ENCODE measurements at places on chromosomes 7 and 10.

- no peak for DNase-seq
Measured at GRCh38 chr7:135617781-135618180, 44.5 kb upstream of the STMP1 start.

GRCh38 chr7:115844857-115845256 is 185.7 kb downstream of the TFEC start:
- no peak for DNase-seq

GRCh38 chr10:79349766-79350406 is 2.6 kb downstream of the PPIF start:
- DNase-seq: no peak

DNA sequence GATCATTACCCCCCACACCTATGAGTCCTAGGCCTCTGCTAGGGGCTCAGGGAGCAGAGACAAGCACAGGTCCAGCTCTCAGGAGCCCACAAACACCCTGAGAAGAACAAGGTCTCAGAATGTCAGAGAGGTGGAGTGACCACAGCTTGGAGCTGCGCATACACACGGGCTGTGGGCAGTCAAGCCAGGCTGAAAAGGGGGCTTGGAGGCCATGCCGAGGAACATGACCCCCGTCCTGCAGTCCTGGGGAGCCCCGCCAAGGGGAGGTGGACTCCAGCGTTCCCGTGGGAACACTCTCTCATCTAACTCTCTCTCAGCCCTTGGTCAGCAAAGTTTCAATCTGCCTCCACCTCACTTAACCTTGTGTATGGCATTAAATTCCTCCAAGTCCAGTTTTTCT is 7.8 kb upstream of the MMP21 start:
- no peak for DNase-seq

GRCh38 chr7:119561751-119562150 is 711.2 kb upstream of the KCND2 start:
- DNase-seq: no peak

- no peak for DNase-seq
Measured at GRCh38 chr10:4265964-4266363, 481.0 kb upstream of the KLF6 start.

DNA sequence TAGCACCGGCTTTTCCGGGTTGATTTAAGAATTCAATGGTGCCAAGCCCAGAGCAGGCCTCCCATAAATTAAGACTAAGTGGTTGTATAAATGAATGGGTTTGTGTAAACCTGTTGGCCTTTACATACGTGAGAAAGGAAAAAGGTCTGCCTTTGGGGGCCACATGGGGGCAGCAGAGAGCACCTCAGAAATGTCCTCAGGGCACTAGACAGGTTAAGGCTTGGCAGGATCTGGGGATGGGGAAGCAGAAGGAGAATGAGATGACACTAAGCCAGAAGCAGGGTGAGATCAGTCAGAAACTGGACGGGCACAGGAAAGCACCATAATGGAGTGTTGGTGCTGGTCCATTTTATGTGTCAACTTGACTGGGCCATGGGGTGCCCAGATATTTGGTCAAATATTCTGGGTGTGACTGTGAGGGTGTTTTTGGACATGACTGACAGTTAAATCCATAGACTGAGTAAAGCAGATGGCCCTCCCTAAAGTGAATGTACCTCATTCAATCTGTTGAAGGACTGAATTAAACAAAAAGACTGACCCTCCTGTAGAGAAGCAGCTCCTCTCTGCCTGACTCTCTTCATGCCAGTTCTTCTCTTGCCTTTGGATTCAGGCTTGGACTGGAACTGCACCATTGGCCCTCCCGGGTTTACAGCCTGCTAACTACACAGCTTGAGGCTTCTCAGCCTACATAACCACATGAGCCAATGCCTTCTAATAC is 58.9 kb downstream of the FRMPD2 start:
- DNase-seq: peak; percentile 80

DNA sequence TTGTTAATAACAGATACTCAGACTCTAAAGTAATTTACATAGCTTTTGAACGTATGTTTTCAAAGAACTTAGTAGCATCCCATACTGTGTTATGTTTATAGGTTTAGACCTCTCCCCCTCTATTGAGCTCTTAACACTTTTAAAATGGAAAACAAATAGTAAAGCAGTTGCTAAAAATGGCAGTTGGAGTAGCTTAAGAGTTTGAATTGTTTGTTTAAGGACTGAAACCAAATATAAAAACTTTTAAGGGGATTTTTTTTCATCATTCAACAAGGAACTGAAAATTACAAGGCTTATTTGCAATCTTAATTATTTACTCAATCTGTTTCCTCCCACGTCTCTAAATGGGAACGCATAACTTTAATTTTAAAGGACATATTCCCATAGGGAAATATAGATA is 1.6 kb upstream of the SPAG6 start:
- no peak for DNase-seq

- DNase-seq: peak; percentile 23
Measured at GRCh38 chr7:127536741-127537140, 48.7 kb downstream of the GCC1 start.

GRCh38 chr7:140435252-140435895 is 31.5 kb downstream of the RAB19 start:
- DNase-seq: no peak

DNA sequence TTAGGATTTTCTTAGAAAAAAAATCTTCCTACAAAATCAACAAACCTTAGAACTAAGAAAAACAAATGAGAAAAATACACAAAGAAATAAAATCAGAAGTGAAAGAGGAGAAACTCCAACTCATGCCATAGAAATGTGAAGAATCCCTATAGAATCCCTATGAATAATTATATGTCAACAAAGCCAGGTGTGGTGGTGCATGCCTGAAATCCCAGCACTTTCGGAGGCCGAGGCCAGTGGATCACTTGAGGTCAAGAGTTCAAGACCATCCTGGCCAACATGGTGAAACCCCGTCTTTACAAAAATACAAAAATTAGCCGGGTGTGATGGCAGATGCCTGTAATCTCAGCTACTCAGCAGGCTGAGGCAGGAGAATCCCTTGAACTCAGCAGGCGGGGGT is 27.1 kb downstream of the ACSM6 start:
- no peak for DNase-seq

DNA sequence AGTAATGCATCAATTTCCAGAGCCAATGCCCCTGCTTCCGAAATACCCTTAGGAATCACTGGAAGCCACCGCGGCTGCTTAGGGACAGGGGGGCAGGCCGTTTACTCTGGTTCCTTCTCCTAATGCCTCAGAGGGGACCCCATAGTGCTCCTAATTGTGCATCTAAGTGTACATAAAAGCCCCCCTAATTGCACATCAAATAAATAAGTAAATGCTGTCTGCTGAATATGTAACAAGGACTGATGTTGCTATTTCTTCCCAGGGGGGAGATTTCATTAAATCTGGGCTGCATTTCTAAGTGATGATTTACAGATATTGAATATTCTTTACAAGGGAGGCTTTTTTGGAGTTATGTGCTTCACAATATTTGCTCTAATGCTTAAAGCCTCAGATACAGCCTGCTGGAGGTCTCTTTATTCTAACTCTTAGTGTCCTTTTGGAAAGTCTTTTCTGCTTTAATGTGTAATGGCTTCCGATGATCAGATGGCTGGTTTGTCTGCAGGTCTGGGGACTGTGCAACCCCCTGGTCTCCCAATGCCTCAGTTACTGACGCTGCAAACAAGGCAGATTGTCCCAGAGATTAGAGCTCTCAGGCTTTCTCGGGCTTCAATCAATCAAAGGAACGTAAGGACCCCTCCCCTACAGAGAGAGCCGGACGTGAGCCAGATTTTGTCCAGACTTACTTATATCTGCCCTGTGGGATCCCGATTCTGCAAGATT is 143.0 kb downstream of the PRPF18 start:
- DNase-seq: no peak

DNA sequence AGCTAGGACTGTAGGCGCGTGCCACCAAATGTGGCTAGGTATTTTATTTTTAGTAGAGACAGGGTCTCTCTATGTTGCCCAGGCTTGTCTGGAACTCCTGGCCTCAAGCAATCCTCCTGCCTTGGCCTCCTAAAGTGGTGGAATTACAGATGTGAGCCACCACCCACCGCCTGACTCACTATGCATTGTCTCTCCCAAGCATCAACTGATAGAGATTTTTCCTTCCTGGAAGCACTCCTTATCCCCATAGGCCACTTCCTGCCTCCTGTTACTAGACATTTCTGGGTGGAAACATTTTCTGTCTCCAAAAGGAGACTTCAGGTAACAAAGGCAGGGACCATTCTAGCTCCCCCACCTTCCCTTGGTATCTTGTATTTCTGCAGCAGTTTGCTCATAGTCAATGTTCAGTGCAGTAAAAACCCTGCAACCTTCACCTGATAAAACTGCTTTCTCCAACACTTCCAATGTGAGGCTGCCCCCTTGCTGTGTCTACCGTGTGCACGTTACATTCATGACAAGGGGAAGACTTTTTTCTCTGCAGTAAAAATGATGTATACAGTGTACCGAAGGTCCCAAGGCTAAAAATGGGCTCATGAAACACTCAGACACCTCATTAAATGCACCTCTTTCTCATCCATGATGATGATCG is 84.9 kb downstream of the NHLRC2 start:
- no peak for DNase-seq

- DNase-seq: no peak
Measured at GRCh38 chr7:13992596-13992964, 3.1 kb upstream of the ETV1 start.
